Stimulated activated CD8-positive, alpha-beta memory T cell treated with anti-CD3 and anti-CD28 coated beads, Interleukin-4, amount 100 ng/mL, for 48 hours (primary cell): ENCODE measurements at places on chromosomes 2 and 18.

DNA sequence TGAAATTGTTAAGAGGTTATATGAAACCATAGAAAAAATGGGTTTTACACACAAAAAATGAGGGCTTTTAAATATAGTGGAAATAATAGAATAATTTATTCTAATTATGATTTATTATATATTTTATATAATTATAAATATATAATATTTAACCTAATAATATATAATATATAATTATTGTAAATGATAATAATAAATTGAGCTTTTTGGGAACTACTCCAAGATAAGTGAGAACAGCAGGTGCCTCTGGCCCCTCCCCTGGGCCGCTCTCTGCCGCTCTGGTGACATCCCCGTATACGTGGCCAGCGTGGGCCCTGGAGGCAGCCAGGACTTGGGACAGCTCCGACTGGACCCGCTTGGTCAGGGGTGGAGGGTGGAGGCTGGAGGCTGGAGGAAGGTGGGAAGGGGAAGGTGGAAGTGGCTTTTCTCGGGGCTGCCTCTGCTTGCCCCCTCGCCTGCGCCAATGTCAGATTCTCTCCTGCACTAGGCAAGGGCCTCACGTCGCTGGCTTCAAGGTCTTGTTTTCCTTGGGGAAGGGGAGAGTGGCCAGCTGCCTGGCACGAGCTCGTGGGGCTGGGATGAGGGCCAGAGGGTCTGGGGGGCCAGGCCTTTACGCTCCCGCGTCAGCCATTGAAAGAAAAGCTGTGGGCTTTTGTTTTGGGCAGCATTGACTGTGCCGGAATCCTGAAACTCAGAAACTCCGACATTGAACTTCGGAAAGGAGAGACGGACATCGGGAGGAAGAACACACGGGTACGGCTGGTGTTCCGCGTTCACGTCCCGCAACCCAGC, 54.8 kb downstream of the NFATC1 start:
- no peak for DNase-seq

GRCh38 chr2:69997015-69997830, 35.8 kb upstream of the ASPRV1 start:
- DNase-seq = peak; percentile 44

DNA sequence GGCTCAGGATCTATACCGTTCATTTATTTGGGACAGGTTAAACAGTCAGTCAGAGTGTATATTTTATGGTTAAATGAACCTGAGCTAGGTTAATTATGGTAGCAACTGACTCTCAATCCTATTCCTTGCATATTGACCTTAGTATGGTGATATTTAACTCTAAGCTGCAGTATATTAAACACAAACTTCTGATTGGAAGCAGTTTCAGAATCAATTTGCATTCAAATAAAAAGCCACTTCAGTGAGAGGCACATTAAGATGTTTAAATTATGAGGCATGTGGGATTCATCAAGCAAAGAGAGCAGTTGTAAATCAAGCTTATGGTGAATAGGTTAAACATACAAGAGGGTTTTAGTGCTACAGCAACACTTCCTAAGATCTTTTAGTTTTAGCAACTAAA, 40.4 kb downstream of the FRZB start:
- no peak for DNase-seq

DNA sequence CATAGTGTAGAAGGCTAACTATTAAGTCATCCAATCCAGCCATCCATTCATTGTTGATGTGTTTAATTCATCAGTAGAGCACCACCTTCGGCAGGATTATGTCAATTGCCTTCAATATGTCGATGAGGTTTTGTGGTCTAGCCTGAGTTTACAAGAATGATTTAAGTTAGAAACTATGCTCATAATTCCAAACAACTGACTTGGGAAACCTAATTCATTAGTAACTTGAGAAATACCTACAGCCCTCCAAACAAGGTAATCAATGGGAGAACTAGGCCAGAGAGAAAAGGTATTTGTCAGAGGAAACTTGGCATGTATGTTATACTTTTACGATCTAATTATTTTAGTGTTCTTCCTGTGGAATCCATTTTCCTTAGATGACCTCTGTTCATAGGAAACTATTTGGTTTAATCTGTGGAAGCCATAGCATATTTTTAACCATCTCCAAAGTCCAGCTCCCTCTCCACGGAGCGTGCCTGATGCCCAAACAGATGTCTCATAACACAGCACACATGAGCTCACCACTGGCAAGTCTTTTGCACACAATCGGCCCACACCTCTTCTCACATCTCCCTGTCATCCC, 148.5 kb downstream of the GFPT1 start:
- DNase-seq = no peak

DNA sequence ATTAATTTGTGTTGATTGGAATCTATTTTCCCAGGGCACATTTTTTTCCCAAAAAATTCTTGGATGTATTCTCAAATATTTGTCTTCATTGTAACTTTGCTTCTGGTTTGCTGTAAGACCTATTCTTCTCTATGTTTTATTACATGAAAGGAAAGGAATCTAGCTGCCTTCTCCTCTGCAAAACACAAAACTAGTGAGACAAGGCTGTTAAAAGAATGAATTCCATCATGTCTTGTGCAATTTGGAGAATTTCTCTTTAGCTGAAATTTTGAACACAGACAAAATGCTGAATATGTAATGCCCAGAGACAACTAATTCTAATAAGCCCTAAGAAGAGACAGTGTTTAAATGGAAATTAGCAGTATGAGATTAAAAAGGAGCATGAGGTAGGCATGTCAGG, 275.9 kb downstream of the CDH20 start:
- no peak for DNase-seq

GRCh38 chr2:38778687-38779082, 675 bp downstream of the GEMIN6 start:
- no peak for DNase-seq

GRCh38 chr2:239455436-239456203, 54.8 kb upstream of the HDAC4 start:
- peak; percentile 7 for DNase-seq

- no peak for DNase-seq
Observed at GRCh38 chr2:235538981-235539380, 45.1 kb downstream of the AGAP1 start.

DNA sequence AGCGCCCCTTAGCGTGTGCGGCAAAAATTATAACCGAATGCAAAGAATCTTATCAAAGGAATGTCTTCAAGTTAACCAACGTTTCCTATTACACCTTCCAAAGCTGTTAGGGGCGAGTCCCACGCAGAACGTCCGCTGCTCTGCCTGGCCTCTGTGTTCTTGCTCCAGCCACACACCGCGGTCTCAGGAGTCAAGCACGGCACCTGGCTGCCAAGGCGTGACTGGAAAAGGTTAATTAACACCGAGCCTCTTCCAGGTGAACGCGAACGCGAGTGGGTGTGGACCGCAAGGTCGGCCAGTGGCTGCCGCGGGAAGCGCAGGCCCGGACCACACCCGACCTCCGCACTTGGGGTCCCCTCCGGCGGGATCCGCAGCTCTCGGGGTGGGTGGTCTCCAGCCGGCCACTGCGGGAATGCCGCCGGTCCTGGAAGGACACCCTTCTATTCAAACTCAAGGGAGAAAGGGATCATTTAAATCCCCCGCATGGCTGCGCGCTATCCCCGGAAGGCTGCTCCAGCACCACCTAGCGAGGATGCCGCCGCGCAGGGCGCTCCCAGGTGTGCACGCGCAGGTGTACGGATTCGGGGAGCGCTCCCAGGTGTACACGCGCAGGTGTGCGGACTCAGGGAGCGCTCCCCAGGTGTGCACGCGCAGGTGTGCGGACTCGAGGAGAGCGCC, 830 bp downstream of the CYB5A start:
- peak; percentile 30 for DNase-seq

DNA sequence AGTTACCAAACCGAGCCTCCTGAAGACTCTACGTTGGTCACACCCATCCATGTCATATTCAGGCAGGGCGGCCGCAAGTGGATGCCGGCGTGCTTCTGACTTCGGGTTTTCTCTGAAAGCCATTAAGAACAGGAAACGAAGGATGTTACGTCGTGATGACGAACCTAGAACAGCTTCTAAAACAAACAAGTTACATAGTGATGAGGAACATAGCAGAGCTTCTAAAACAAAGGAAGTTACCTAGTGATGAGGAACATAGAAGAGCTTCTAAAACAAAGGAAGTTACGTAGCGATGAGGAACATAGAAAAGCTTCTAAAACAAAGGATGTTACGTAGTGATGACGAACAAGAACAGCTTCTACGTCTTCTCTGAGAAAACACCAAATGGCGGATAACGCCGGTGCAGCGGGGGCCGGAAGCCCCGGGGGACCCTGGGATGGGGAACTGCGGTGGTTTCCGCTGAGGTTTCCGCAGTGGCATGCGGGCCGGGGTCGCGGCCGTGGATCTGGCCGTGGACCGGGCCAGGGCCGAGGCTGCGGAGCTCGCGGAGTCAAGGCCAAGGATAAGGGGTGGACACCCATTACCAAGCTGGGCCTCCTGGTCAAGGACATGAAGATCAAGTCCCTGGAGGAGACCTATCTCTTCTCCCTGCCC, 141.1 kb downstream of the SOCS6 start:
- DNase-seq = no peak

DNA sequence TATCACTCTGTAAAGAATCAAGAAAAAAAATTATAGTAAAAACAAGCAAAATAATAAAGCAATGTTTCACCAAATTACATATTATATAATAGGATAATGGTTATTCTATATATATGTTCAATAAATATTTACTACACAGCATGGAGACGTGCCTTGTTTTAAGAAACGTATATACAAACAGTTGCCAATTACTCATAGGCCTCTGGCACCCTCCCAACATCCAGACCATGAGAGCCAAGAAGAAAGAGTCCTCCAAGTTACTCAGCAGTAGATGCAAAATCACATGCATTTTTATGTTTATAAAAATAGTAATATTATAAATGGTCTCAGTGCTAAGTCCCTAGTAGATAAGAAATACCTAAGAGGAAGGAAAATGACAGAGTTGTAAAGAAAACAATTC, 64.8 kb downstream of the REV1 start:
- no peak for DNase-seq

DNA sequence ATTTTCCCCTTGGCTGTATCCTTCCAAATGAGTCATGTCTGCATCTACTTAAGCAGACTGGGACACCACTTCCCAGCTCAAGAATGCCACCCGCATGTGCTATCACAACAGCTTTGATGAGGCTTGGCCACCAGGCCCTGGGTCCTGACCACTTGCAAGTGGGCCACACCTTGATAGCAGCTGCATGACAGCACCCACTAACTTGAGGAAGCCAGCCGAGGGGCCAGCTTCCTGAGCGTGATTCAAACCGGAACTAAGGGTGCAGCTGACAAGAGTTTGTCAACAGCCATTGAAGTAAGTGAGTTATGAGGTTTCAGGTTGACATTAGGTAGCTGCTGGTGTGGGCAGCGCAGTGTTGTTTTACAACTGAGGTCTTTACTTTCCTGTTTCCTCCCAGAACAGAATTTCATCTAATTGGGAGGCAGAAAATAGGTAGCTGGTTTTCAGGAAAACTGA, 54.4 kb downstream of the EPHA4 start:
- peak; percentile 68 for DNase-seq
